ENCODE measurements at places on chromosomes 2 and 18. TPM values are rescaled to one million over a fixed set of nuclear protein-coding genes. Genes with fewer than 3 reads are reported as not detected.

DNA sequence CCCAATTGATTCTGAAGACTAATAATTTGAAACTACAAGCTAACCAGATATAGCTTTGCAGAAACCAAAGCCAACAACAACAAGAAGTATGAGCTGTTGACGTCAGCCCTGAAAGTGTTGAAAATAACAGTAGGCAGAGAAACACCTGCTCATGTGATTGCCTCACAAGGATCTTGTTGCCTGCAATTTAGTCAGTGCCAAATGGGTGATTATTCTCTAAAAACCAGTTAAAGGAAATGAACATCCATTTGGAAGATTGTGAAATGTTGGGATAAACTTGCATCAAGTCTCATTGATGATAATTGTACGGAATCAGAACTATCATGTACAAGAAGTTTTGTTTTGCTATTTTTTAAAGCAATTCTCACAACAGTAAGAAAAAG, 2.8 kb downstream of the CYTIP start:
- DNase-seq, result no peak

- DNase-seq, result no peak
These were observed 34.5 kb downstream of the PSMG2 start for GRCh38 chr18:12737243-12737902.

GRCh38 chr2:119232666-119232993, 9.0 kb downstream of the STEAP3 start:
- DNase-seq, result no peak

DNA sequence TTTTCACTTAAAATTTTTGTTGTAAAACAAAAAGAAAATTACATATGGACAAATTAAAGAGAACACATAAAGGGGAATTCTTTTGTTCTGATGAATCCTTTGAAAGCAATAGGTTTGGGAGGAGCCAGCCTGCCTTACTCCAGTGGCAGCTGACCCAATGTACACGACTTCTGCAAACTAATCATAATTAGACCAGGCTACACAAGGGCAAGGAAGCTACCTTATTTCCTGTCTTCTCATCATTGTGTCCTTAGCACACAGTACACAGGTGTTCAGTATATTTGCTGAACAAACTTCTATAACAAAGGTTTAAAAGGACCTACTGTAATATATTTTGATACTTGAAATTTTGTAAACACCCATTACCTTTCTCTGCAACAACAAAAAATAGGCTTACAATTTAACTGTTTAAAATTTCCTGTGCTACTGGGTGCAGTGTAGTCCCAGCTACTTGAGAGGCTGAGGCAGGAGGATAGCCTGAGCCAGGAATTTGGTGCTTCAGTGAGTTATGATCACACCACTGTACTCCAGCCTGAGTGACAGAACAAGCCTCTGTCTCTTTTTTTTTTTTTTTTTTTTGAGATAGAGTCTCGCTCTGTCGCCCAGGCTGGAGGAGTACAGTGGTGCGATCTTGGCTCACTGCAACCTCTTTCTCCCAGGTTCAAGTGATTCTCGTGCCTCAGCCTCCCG, 18.9 kb downstream of the KCNG3 start:
- no peak for DNase-seq

DNA sequence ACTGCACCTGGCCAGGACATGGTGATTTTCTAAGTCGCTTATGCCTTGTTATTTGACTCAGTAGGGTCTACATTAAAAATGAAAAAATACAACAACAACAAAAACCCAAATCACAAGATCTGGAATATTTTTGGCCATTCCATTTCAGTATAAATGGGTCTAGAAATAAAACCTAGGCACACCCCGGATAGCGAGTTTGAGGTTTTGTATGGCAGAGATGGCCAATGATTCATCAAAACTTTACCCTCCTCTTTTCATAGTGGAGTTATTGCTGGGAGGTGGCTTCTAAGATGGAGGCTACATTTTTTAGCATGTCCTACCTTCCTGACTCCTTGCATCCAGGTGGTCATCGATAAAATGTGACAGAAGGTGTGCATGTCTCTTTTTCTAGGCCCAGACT, 49.3 kb upstream of the PELI1 start:
- no peak for DNase-seq

DNA sequence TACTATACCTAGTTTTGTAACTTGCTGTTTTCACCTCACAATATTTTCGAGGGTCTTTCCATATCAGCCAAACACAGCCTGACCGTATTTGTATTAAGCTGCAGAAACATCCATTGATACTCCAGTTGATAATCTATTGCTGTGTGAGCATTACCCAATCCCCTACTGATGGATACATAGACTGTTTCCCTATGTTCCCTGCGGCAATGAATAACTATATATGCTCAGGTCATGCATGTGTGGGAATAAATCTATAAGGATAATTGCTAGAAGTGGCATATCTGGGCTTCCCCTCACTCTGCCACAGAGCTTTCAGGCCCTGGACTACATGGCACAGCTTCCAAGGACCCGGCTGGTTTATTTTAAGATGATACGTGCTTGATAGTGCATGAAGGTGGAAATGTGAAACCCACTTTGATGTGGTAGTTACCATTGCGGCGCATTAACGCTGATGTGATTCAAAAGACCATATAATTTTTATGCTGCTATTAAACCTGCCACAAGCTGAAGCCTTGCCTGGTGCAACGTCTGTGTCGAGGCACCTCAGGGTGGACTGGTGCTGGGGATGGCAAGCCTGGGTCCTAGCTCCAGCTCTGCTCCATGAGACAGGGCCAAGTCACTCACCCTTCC, 130.8 kb upstream of the MSH6 start:
- DNase-seq, result no peak

- DNase-seq, result no peak
These were observed 98.7 kb downstream of the PIGN start for GRCh38 chr18:62088156-62088555.

DNA sequence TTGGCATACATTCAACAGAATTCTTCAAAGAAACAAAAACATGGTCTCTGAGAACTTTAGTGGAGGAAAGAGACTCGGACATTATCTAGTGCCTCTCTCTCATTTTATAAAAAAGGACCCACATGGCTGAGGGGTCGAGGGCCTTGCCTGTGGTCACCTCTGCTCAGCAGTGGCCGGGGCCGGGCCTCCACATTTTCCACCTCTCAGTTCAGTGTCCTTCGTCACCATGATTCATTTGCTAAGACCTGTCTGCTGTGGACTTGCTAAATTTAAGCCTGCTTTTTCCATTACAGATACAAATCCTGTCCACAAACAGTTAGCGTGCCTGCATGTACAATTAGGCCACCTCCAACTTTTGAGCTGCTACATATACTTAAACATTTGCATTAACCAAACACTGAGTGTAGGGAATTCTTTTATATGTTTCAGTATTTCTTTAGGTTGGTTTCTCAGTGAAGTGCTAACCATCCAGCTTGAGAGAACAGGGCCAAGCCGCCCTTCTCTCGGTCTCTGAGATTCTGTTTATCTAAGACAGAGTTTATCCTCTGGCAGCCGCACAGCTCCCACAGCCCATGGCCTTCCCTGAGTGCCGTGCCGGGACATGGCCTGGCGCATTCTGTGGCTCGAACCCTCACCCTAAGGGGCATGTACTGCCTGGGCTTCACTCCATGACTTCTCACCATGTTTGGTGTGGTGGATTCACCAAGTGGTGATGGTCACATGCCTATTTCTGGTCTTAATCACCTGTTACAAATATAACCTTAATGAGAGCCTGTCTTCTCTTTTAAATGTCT, 46.2 kb downstream of the COA5 start:
- DNase-seq, result no peak

DNA sequence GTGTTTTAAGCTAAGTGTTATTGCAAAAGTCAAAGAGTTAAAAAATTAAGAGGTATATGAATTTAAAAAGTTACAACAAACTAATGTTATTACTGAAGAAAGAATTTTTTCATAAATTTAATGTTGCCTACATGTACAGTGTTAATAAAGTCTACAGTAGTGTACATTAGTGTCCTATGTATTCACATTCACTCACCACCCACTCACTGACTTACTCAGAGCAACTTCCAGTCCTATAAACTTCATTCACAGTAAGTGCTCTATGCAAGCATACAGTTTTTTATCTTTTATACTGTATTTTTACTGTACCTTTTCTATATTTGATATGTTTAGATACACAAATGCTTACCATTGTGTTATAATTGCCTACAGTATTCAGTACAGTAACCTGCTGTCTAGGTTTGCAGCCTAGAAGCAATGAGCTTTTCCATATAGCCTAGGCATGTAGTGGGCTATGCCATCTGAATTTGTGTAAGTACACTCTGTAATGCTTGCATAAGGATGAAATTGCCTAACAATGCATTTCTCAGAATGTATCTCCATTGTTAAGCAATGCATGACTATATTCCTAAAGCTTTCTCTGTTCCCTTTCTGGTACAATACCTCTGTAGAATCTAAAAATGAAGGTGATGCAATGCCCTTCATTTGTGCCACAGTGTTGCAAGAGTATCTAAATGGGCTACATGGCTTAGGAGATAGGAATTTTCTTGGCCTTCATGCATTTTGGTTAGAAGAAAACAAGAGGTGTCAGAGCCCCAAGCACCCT, 370.8 kb upstream of the NT5C1B start:
- no peak for DNase-seq

GRCh38 chr2:234964631-234965461, 13.0 kb downstream of the SH3BP4 start:
- no peak for DNase-seq

DNA sequence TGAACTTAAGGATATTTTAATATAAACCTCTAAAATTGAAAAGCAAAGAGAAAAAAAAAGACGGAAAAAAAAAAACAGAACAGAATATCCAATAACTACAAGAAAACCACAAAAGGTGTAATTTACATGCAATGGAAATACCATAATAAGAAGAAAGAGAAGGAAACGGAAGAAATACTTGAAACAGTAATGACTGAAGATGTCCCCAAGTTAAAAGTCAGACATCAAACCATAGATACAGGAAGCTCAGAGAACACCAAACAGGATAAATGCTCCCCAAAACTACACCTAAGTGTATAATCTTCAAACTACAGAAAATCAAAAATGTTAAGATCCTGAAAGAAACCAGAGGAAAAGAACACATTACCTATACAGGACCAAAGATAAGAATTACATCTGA, 39.2 kb downstream of the FBXO15 start:
- DNase-seq, result no peak

- no peak for DNase-seq
These were observed 238.7 kb upstream of the SOX11 start for GRCh38 chr2:5453220-5454050.

GRCh38 chr2:73339201-73339600, 45.9 kb upstream of the EGR4 start:
- no peak for DNase-seq

- DNase-seq, result no peak
These were observed 27.1 kb downstream of the MCFD2 start for GRCh38 chr2:46888421-46888952.

- no peak for DNase-seq
These were observed 13.7 kb downstream of the IL1R2 start for GRCh38 chr2:102005449-102005848.

DNA sequence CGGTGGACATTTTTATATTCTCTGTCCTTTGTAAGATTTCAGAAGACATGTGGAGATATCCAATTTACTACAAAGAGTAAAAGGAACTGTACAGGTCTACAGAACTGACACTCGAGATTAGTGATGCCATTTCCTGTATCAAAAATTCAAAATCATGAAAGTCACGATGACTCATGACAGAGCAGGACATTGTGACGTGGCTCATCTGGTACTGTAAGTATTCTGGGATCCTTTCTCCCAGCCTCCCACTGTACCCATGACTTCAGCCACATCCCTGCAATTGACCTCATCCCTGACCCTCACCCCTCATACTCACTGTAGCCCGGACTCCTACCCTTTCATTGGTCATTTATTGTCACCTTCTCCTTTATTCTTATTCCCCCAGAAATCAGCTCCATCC, 736.5 kb downstream of the EPHA4 start:
- DNase-seq, result no peak

GRCh38 chr2:64787698-64788097, 134.0 kb upstream of the SERTAD2 start:
- no peak for DNase-seq

- DNase-seq, result no peak
These were observed 1247.5 kb upstream of the ACVR2A start for GRCh38 chr2:146597291-146597690.

DNA sequence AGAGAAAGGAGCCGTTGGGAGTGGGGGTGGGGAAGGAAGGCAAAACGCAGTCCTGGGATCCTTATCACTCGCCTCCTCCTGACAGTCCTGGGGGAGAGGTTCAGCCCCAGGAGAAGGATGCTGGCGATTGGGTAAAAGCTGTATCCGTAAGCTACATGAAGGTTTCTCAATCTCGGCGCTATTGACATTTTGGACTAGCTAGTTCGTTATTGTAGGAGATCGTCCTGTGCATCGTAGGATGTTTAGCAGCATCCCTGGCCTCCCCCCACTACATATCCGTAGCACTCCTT, 511 bp upstream of the TP53I3 start:
- DNase-seq, result no peak

DNA sequence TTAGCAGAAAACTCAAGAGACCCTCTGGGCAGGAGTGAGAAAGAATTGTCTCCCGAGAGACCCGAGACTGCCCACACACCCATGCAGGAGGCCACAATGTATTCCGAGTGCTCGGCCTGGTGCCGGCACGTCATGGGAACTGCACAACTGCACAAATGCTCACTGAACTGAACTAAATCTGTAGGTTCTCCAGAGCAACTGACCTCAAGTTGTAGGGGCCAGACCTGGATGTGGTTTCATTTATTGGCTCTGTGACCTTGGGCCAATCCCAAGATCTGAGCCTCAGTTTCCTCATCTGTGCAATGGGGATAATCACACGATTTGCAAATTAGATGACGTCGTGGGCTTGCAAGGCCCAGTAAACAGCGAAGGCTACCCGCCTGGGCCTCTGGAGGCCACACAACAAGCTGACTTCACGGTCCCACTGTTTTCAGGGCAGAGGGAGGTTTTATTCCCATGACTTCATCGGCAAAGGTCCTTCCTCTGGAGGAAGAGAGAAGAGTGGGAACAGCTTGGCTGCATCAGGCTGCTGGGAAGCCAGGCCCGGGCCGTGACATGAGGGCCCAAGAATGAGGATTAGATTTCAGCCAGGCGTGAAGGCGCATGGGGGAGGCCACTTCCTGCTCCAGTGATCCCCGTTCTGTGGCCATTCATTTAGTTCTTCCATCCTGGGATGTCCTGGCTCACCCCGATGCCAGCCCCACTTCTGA, 3.6 kb upstream of the ERFE start:
- no peak for DNase-seq

OR6B2 gene
- not detected for total RNA-seq

TNFRSF11A gene
- 1.1 TPM for total RNA-seq

ICOS gene
- total RNA-seq, result not detected

TCF23 gene
- not detected for total RNA-seq

CFAP65 gene
- 1.00 TPM for total RNA-seq

ERICH2 gene
- total RNA-seq, result not detected

EPG5 gene
- 47.4 TPM for total RNA-seq

IL36B gene
- not detected for total RNA-seq

Data from cerebellum (tissue), 4 donors.